ENCODE measurements at places on chromosomes 16 and 17.

DNA sequence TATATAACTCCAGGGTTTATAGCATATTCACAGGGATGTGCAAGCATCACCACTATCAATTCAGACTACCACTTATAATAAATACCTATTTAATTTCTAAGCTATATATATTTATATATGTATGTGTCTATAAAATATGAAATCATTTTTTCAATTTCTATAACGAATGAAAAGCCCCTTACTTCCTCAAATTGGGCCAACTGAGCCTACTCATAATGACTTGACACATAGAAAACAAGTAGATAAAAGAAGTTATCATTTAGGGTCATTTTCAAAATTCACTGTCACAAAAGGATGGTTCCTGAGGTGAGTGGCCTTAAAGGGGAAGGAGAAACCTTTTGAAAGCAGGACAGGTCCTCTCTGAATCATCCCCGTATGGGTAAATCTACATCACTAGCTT, 114.1 kb downstream of the ADCY9 start:
- no peak for DNase-seq

- DNase-seq, result peak; percentile 13
These were observed 10.5 kb downstream of the POLDIP2 start for GRCh38 chr17:28346746-28347246.

- DNase-seq, result no peak
These were observed 136.6 kb upstream of the ELAC2 start for GRCh38 chr17:13154398-13154797.

DNA sequence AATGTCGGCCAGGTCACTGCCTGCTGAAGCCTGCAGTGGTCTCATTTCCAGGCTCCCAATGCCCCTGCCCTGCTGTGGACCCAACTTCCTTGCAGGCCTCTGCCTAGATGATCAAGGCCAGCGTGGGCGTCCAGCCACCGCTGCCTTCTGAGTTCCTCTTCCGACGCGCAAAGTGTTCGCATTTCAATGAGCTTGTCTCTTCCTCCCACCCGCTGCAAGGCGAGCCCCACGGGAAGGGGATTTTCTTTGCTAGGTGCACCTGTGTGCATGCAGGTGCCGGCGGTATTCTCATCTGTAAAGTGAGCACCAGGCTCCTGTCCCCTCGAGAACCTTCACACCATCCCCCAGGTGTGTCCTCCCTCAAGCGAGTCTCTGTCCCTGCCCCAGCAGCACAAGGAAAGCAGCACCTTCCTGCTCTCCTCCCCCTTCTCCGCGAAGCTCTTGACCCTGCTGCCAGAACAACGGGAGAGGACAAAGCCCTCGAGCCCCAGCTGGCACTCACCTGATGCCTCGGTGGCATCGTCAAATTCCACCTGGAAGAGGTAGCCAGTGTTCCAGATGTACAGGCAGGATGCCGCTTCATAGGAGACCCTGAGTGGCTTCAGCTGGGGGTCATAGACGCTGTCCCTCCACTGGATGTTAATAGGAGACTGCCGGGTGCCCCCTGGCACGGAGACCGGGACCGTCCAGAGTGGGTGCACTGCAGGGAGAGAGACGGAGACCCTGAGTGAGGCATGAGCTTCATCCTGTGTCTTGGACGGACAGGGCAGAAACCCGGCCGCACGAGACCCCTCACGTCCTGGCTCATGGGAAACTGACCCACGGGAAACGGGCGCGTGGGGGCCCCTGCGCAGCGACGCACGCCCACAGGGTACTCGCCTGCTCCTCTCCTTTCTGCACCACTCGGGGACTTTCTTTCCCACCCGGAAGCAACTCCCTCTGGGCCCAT, 9.8 kb downstream of the CA5A start:
- DNase-seq, result no peak

DNA sequence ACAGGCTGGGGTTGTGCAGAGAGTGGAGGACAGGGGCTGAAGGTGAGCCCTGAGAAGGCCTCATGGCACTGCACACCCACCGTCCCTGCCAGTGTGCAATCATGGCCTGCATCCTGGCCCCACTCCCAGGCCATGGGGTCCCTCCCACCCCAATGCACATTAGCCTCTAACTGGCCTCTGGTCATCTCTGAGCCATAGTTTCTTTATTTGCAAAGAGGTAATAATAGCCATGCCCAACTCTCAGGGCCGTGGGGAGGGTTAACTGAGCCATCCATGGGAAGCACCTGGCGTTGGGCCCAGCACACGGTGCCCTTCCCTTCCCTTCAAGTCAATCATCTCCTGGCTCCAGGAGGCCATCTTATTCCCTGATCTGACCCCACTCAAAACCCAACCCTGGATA, 10.8 kb upstream of the ITGA3 start:
- DNase-seq, result no peak

- no peak for DNase-seq
These were observed 29.1 kb upstream of the SPNS2 start for GRCh38 chr17:4469552-4469951.

DNA sequence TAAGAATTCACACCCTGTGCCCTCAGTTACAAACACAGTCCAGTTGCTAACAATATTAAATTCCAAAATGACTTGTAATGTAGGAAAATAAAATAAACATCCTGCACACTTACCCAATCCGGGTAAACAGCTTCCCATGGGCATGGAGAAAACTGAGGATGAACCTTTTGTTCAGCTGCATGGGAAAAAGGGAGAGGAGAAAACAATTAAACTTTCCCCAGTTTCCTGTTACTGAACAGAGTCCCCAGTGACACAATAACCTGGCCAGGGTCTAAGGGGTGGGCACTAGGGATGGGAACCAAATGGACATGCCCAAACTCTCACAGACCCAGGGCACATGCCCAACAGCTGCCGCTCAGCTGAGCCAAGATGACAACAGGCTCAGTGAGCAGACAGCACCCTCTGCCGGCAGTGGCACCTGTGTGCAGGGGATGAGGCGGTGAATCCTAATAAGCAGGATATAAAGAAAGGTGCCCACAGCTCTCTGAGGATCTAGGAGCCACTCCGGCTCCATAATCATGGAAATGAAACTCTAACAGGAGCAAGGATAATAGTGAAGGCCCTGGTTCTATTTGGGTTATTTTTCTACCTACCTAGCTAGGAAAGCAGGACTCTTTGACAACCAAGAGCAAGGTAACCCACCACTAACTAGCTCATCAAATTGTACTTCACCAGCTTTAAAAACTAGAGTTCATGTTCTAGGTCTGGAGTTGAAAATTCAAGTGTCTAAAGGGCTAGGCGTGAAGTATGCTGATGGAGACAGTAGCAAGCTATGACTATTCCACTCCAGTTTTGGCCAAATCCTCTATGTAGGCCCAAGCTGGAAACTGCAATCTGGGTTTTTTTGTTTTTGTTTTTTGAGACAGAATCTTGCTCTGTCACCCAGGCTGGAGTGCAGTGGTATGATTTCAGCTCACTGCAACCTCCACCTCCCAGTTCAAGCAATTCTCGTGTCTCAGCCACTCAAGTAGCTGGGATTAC, 58.8 kb downstream of the SMG6 start:
- peak; percentile 26 for DNase-seq

DNA sequence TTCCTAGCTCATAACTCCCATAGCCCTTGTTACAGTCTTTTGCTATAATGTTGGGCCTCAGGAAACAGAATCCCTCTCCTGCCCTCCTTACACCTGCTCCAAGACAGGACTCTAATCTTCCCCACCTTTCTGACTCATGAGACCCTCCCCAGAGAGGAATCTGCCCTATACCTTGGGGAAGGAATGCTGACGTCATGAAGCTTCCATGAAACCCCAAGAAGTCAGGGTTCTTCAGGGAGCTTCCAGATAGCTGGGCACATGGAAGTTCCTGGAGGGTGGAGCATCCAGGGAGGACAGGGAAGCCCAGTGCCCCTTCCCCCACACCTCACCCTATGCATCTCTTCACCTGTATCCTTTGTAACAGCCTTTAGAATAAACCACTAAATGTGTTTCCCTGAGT, 285.7 kb downstream of the SOX9 start:
- no peak for DNase-seq

GRCh38 chr16:51049276-51049675, 101.8 kb downstream of the SALL1 start:
- no peak for DNase-seq

- DNase-seq, result no peak
These were observed 183.0 kb upstream of the FOXF1 start for GRCh38 chr16:86327321-86327720.

DNA sequence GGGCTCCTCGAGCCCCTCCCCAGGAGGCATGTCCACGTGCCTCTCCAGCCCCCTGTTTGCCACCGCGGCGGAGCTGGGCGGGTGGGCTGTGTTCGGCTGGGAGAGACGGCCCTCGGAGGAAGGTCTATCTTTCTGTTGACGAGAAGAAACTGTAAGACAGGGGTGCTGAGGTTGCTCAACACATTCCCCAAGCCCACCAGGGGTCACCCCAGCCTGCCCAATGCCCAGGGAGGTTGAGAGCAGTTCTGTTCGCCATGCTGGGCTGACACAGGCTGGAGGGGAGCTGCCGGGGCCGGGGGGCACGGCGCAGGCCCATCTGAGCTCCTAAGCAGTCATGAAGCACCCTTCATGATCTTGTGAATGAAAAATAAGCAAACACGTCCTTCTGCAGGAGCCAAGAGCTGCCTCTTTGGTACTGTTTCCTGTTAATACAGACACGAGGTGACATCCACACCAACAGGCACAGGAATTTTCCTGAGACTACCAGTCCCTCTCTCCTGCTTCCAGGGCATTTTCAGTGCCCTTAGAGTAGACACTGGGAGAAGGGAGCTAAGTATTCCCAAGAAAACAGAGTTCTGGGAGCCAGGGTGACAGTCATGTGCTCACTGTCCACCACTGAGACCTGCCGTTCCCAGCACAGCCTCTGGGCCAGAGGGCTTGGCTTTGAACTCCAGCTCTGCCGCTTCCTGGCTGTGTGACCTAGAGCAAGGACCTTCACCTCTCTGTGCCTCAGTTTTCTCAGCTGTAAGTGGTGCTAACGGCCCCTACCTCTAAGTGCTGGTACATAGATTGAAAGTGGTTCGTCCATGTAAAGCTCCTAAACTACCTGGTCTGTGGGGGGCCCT, 9.2 kb downstream of the UBALD2 start:
- DNase-seq, result no peak

GRCh38 chr16:23398987-23399805, 53.8 kb downstream of the COG7 start:
- no peak for DNase-seq

DNA sequence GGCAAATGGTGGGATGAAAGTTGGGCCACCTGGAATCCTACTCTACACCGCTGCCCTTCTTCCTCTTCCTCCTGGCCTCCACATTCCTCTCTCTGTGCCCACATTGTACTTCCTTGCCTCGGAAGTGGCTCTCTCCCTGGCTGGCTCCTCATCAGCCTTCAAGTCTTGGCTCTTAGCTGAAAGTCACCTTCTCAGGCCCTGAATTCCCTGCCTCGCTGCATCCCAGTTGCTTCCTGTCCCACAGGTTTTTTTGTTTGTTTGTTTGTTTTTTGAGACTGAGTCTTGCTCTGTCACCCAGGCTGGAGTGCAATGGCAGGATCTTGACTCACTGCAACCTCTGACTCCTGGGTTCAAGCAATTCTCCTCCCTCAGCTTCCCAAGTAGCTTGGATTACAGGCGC, 2.6 kb upstream of the PAM16 start:
- no peak for DNase-seq

DNA sequence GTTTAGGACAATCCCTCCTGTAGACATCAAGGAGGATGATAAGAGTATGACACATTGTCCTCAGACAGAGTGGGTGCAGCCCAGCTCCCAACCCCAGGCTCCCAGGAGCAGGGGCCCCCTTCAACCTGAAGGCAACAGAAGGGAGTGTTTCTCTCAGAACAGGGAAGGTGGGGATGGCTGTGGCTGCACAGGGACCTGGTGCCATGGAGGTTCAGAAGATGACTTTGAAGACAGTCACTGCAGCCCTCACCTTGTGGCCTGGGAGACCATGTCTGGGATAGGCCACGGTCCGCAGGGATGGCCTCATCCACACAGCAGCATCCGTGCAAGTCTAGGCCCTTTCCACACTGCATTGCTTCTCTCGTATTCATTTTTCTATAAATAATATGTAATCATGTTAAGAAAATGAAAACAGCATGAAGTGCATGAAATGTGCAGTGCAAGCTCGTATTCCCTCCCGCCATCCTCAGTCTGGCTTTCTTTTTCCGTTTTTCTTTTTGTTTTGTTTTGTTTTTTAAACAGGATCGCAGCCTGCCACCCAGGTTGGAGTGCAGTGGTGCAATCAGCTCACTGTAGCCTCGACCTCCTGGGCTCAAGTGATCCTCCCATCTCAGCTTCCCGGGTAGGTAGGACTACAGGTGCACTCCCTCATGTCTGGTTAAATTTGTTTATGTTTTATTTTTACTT, 71.1 kb downstream of the METRNL start:
- no peak for DNase-seq

- peak; percentile 20 for DNase-seq
These were observed 13.3 kb downstream of the JUP start for GRCh38 chr17:41773190-41773588.

GRCh38 chr17:6641247-6641863, 495 bp downstream of the TXNDC17 start:
- DNase-seq, result peak; percentile 41

DNA sequence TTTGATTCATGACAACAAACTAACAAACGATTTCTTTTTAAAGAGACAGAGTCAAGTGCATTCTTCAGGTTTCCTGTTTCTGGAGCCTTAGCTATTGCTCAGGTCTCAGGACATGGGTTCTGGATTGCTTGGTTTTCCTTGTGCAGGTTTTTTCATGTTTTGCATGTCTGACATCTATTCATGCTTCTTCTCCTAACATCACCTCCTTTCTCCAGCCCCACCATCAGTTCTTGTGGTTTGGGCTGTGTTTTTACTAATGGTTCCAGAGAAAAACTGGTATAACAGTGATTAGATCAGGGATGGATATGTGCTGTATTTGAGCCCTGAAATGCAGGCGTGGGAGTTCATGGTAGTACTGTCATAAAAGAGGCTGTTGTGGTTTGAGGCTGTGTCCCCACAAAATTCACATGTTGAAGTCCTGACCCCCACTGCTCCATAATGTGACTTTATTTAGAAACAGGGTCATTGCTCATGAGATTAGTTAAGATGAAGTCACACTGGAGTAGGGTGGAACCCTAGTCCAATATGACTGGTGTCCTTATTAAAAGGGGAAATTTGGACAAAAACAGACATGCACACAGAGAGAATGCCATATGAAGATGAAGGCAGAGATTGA, 67.9 kb downstream of the IRX6 start:
- no peak for DNase-seq
